Stimulated activated CD4-positive, alpha-beta T cell treated with anti-CD3 and anti-CD28 coated beads, Interleukin-12 subunit alpha, Interleukin-12 subunit beta, amount 100 ng/mL, for 24 hours (primary cell): ENCODE measurements at places on chromosomes 12 and 14.

GRCh38 chr14:55843718-55844403 lies 263.9 kb downstream of the KTN1 start:
- DNase-seq, result no peak

DNA sequence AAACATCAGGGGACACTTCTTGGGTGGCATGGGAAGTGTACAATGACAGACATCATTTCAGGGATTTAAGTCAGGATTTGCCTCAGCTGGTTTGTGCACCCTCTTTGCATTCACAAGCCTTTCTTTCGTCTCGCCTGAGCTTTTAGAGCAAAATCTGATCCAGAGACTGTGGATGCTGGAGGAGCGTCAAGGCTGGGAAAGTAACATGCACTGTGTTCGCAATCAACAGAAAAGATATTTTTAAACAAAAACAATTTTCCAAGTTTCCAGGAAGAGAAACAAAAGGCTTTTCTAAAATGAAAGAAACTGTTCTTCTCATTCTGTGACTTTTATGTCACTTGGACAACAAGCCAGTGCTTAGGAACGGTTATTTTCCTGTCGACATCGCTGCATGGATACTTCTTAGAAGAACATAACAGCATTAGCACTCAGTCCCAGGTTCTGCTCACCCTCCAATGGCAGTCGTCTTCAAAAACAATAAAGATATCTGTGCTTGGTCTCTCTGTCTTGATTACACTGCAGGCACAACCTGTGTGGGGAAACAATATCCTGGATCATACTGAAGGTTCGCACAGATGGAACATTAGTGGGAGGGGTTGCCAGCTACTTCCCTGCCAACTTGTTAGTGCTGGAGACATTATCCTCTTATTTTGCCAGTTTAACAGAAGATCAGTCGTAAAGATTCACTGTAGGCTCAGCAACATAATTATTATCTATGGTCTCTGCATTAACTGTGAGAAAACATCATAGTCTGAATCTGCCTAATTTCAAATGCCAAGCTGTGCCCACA lies 403.3 kb upstream of the ATP2B1 start:
- DNase-seq, result no peak

DNA sequence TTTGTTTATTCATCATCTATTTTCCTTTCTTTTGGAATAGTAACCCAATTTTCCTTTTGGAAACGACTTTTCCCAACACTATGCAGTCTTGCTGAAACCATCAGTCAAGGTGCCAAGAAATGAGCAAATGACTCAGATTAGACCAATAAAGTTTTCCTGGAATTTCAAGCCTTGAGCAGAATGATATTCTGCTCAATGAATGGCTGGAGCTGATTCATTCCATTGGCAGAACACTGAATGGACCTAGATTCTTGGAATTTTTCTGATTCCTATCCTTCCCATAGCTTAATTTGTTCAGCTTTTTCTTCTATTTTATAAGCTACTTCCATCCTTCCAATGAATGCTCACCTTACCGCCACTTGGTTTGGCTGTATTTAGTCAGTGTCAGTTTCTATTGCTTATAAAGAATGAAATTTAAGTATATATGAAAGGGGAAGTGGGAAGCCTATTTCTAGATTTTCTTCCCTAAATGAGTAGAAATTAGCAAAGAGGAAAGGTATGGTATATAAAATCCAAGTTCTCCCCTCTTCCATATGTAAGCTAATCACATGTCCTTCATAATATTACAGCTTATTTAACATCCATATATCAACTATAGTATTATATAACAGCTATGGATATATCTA lies 89.0 kb downstream of the C14orf39 start:
- no peak for DNase-seq

GRCh38 chr12:104643093-104643818 lies 186.5 kb downstream of the CHST11 start:
- DNase-seq, result no peak

DNA sequence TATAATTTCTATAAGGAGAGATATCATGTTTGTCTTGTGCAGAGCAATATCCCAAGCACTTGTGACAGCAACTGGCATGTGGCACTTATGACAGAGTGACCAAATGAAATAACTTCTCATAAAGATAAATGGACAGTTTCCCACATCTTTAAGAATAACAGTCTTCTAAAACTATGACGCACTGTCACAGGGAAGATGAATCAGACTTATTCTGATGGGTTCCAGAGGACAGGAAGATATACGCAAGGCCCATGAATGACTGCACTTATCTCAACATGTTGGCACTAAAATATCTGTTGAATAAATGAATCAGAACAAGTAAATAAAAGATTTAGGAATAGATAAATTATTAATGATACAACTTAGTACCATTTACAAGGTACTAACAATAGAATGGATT lies 465.8 kb upstream of the SYT1 start:
- DNase-seq, result no peak

- no peak for DNase-seq
Observed at GRCh38 chr12:47400266-47400665, 305.6 kb downstream of the RPAP3 start.

GRCh38 chr14:53368711-53369201 lies 215.6 kb upstream of the DDHD1 start:
- no peak for DNase-seq

GRCh38 chr12:67710582-67710981 lies 62.0 kb downstream of the DYRK2 start:
- no peak for DNase-seq

DNA sequence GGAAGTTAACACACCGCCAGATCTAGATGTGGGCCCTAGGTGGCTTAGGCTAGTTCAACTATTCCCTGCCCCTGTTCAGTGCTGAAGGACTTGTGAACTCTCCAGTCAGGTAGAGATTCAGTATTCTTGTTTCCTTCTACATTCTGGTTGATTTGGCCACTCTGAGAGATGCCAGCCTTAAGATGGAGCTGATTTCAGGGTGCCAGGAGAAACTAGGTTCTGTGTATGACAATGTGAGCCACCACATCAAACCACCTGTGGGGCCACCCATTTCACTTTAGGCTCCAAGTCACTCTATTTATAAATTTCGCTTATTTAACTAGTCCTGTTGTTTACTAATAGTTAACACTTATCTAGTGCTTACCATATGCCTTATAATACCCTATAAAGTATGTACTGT lies 26.0 kb downstream of the FRMD6 start:
- DNase-seq, result no peak

DNA sequence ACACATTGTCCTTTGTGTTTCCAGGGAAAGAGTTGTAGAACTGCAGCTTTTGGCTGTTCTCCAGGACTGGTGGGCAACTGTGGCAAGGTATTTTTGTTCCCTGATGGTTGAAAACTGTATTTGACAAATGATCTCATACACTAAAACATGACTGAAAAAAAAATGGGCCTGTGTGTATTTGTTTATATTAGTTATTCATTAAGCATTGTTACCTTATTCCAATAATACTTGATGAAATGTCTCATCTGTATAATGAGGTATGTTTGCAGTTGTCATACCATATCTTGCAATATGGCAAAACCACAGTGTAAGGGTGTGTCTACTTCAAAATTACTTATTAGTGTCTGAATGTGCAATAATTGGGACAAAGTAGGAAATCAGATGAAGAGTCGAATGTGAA lies 479.4 kb upstream of the NOVA1 start:
- no peak for DNase-seq

DNA sequence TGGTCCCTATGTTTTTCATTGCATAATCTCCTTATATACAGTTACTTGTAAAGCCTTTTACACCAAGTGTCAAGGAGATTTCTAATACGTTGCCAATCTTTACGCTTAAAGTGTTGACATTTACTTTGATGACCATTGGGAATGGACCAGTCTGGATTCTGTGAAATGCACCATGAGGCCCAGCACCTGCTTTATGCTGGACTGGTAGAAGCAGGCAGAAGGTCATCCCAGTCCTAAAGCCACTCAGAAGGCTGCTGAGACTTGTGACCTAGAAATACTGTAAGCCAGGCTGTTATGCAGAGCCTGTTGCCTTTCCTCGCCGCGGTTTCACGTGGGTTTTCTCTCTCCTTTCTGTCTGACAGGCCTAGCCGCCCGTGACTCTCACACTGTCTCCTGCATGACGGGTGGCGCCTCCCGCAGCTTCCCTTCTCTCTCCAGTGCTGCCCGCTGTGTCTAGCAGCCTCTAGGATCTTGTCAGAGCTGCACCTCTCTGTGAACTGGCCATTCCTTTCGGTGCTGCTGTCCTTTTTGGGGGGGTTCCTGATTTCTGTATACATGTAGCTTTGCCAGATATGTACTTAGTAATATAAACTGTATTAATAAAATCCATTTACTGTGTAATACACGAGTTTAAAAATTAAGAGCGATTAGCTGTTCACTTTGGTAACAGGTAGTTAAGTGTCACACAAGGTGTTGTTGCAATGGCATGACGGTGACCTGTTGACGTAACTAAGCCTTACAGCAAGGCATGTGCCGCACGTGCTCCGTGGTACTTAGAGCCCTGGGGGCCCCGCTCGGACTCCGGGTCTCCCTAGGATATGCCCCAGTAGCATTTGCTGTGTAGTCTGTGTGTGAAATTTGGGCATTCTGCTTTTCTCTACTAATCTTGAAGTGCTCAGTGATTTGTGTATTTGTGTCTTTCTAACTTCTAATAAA lies 29.7 kb downstream of the XRCC3 start:
- no peak for DNase-seq

GRCh38 chr12:34163443-34163842 lies 141.1 kb downstream of the ALG10 start:
- DNase-seq, result no peak

GRCh38 chr12:5403411-5403810 lies 28.5 kb upstream of the NTF3 start:
- no peak for DNase-seq

- DNase-seq, result no peak
Observed at GRCh38 chr12:124492879-124493808, 74.3 kb downstream of the NCOR2 start.

DNA sequence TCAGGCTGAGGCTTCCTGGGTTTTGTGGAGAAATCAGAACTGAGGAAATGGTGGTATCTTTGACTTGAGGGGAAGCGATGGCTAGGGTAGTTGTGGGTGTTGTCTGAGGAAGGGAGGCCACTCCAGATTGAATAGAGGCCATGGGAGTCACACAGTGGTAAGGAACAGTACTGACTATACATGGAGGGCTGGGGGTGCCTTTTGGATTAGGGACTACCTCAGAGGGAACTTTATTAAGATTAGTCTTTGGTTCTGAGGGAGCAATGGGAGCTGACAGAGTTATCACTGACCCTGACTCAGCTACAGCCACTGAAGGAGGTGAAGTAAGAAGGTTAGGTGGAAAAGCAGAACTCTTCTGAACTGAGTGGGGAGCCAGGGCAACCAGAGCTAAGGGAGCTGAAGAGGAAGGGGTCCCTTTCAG lies 4.4 kb downstream of the NACA start:
- no peak for DNase-seq

DNA sequence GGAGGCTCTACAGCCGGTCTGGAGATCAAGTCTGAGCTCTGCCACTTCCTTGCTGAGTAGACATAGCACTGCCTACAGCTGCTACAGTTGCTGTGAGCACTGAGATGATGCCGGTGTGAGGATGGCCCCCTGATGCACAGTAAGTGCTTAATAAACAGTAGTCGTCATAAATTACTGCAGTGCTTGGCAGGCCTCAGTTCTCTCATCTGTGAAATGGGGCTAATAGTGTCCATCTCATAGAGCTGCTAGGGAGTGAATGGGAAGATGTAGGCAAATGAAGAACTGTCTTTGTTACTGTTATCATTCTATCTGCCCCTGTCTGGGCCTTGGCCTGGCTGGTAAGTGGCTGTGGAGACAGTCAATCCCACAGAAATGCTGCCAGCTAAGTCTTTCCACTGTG lies 124.3 kb downstream of the RBM19 start:
- DNase-seq, result no peak

DNA sequence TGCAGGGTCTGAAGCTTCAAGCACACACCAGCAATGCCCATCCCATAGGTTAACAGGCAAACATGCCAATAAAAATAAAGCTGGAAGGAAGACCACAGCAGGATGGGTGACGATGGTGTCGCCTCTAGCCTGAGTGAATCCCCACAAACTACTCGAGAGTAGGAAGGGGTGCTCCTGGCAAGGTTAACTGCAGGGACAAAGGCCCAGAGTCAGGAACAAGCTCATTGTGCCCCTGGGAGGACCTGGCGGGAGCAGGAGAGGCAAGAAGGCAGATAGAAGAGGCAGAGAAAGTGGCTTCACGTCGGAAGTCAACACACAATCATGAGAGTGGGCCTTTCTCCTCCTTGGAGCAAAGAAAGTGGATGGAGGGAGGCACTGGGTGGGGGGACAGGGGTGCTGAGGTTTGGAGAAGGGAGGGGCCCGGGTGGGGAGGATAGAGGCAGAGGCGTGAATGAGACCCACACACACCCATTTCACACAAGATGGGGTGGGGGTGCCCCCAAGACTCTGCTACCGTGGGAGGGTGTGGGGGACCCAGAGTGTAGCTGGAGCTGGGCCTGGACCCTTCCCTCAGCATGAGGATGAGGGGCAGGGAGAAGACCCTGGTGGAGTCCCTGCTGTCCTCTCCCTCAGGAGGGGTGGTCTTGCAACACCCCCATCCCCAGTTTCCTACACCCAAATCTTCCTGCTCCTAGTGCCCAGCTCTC lies 43.1 kb downstream of the DIO3 start:
- DNase-seq, result no peak

GRCh38 chr14:74863274-74863673 lies 12.7 kb downstream of the PROX2 start:
- DNase-seq, result no peak

GRCh38 chr14:56902385-56902784 lies 92.1 kb upstream of the OTX2 start:
- no peak for DNase-seq

- peak; percentile 75 for DNase-seq
Observed at GRCh38 chr12:14774074-14774905, 29.0 kb downstream of the WBP11 start.

GRCh38 chr12:48015129-48015528 lies 10.9 kb upstream of the COL2A1 start:
- no peak for DNase-seq

GRCh38 chr12:116295327-116296263 lies 18.1 kb upstream of the MED13L start:
- no peak for DNase-seq

DNA sequence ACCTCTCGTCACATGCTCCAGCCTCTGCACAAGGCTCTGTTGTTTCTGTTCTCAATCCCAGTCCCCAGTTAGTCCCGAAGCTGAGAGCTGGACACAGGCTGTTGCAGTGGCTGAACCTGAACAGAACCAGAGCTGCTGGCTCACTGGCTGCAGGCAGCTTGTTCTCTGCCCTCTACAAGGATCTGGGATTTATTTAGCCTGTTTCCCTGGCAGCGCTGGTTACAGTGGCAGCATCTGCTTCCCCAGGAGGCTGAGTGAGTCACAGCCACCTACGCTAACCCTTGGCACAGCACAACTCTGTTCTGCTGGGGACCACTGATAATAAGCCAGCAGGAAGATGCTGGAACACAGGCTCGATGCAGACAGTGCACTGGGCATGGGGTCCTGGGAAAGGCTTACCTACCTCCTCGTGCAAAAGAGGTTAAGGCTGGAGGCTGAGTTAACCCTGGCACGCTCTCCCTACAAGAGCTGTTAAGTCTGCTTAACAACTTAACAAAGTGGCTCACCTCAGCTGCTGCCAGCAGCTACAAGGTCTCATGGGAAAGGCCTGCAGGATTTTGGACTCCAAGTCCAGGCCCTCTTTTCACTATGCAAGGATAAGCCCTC lies 299.6 kb downstream of the PCNX1 start:
- DNase-seq, result no peak
